NCI-H1105 (cell line): ENCODE measurements at places on chromosomes 1 and 21.

DNA sequence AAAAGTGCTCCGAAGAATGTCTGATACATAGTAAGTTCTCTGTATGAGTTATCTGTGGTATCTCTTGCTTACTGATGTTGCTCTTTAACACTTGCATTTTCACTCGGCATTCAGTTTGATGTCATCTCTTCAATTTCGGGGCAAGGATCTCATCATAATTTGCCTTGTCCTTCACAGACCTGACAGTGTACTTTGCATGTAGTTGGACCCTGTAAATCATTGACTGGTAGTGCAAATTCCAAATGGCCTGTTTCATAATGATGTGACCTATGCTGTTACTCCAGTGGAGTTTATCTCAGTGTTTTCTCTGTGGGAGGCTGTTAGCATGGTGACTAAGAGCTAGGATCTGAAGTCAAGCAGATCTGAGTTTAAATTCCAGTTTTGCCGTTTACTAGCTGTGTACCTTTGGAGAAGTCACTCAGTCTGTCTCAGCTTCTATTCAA is 34.2 kb upstream of the ABCD3 start:
- no peak for DNase-seq

- DNase-seq: no peak
Observed at GRCh38 chr1:63592536-63593302, 492 bp upstream of the PGM1 start.

- no peak for DNase-seq
Observed at GRCh38 chr21:42797522-42797921, 81.8 kb downstream of the WDR4 start.

DNA sequence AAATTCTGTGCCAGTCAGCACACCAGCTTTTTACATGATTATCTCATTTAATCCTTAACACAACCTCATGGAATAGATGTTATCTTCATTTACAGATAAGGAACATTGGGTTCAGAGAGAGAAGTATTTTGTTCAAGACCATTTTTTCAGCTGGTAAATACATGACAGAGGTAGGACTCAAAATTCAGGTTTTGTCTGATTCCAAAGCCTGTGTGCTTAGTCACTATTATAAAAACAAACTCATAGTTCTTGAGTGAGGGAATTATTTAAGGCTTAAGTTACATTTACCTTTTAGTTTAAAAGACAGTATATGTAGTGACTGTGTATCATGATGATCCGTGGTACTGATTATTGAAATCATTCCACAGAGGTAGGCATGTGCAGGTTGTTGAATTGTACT is 125.2 kb downstream of the MAGI3 start:
- no peak for DNase-seq

- DNase-seq: no peak
Observed at GRCh38 chr1:212002536-212002935, 32.8 kb downstream of the INTS7 start.

DNA sequence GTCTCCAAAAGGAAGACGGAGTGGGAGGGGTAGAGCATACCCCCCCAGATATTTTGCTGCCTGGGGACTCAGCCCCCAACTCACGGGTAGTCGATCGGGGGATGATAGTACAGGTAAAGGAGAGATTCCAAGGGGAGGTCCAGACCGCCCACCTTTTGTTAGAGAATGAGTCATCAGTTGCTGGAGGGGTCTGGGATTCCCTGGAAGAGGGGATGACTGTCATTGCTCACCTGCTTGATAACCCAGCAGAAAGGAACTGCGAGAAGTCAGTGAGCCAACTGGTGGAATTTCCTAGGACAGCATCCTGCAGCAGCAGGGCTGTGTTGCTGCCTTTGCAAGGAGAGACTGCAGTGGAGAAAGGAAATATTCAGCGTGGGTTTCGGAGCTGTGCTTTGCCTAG is 64.4 kb downstream of the MACF1 start:
- DNase-seq: no peak

- no peak for DNase-seq
Observed at GRCh38 chr21:23887725-23888306, 1719.5 kb downstream of the MRPL39 start.

DNA sequence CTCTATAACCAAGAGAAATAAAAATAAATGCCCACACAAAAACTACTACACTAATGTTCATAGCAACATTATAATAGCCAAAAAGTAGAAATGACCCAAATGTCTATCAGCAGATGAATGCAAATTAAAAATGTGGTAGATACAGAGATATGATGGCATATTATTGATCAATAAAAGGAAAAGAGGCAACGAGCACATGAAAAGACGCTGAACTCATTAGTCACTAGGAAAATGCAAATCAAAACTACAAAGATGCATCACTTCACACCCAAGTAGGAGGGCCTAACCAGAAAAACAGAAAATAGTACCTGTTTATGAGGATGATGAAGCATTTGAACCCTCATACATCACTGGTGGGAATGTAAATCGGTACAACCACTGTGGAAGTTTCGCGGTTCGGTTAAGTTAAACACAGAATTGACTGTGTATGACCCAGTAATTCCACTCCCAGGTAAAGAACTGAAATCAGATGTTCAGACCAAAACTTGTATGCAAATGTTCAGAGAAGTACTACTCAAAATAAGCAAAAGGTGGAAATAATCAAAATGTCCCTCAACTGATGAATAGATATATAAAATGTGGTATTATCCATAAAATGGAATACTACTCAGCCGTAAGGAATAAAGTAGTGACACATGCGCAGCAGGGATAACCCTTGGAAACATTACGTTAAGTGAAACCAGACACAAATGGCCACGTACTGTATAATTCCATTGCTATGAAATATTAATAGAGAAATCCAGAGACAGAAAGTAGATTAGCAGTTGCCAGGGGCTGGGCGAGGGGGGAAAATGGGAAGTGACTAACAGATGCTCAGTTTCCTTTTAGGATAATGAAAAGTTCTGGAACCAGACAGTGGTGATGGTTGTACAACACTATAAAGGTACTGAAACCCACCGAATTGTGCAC is 3.1 kb downstream of the USP48 start:
- no peak for DNase-seq

DNA sequence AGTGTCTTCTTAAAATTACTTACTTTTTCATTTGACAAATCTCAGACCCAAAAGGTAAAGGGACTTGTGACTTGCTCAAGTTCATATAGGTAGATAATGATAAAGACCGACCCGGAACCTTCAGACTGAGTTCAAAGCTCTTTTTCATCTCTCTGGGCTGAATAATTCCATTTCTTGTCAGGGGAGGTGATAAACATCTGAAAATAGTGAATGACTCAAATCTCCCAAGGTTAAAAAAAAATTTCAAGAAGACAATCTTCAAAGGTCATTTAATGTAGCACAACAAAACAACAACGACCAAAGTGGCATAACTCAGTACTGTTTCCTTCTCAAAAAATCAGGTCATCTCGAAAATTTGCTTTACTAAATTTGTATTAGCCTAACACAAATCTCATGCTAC is 20.6 kb downstream of the LUZP1 start:
- DNase-seq: no peak

- DNase-seq: no peak
Observed at GRCh38 chr1:165763442-165763841, 5.2 kb downstream of the TMCO1 start.

DNA sequence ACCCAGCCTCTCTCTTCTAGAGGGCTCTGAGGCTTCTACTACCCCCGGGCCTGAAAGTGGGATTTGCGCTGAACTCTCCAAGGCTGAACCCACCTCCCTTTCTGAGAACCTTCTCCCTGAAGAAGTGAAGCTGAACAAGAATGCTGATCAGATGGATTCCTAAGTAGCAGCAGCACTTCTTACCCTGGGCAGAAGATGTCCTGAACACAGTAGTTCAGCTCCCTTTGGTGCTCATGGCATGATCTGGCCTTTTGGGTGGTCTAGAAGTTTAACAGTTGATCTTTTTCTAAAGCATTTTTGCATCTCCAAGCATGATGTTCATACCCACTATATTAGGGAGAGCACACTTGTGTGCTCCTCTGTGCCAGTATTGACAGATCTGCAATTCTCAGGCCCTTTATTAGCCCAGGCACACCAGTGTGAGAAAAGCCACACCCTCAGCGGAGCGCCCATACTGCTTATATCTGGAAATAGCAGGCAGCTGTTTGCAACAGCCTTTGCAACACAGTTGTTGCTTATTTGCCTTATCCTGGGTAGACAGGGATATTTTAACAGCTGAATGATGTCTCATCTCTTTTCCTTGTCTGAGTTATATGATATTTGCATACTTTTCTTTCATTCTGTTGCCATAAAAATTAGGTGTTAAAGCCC is 34.2 kb downstream of the CNN3 start:
- DNase-seq: no peak

- no peak for DNase-seq
Observed at GRCh38 chr1:6538956-6539355, 15.4 kb downstream of the NOL9 start.

DNA sequence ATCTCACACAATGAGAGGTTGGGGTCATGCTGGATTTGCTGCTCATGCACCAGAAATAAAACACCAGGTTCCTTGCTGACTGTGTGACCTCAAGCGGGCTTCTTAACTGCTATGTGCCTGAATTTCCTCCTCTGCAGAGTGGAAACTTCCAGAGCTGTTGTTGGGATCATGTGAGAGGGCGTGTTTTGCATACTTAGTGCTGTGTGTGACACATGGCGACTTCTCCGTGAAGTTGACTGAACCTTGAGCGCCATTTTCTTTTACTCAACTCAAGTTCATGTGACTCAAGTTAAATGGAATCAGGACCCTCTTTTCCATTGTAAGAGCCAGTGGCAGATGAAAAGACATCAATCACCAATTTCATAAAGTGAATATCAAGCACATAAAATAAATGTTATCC is 224.0 kb downstream of the KIF26B start:
- no peak for DNase-seq

GRCh38 chr1:55669293-55669692 is 454.1 kb upstream of the USP24 start:
- DNase-seq: no peak

- no peak for DNase-seq
Observed at GRCh38 chr1:71582673-71583072, 501.8 kb upstream of the ZRANB2 start.

DNA sequence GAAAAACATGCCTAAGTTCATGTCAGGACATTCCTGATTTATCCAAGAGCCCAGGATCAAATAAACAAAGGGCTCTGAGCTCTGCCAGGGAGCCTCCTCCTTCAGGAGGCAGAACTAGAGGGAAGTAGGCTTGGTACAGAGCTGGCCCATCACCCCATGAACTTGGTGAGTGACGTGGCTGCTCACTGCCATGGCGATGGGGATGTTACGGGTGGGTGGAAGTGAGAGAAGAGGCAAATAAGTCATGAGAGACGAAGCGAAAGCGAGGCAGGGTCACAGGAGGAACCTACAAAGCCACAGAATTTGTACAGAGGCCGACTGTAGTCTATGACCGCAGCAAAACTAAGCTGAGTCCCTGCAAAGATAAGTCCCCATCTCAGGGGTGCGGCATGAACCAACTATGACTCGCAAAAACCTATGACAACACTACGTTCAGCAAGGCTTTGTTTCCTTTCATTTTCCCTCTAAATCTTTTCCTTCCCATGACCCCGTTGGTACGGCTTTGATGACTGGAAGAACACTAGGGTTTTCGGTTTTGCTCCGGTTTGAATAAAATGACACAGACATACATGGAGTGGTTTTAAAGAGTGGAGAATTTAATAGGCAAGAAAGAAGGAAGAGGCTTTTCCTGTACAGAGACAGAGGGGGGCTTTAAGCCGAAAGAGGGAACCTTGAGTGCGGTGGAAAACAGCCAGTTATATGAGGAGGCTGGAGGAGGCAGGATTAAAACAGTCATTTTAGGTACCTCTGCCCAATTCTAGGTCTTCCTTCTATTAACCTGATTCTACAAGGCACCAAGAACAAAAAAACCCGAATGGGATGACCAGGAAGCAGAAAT is 74.1 kb downstream of the CD46 start:
- DNase-seq: no peak

DNA sequence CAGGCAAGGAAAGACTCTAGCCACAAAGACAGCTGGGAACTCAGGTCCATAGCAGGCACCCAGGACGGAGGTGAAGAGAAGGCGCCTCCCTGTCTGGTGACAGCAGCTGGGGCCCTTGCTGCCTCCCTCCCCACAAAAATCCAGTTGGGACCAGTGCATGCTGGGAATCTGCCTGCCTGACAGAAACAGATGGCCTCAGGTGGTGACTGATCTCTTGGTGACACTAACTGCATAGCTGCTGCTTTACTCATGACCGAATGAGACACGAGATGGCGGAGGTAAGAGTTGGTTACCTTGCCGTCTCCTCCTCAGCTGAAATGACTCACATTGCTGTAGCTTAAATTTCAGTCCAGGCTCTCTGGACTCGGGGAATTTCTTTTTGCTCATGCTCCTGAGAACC is 130.3 kb downstream of the FGGY start:
- DNase-seq: no peak

DNA sequence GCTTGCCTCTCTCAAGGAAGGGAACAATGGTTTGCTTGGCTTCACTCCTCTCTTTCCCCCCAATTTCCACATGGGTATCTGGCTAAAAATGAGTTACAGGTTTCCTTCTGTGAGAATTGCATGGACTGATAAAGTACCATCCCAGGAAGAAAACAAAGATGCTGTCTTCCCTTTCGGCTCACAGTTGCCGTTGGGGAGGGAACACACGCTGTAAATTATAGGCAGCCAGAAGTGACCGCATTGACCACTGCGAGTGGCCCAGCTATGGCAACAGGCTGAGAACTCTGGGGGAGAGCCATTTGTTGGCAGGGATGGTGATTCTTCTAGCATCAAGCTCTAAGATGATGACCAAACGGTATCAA is 2.9 kb downstream of the RUNX1 start:
- DNase-seq: no peak

DNA sequence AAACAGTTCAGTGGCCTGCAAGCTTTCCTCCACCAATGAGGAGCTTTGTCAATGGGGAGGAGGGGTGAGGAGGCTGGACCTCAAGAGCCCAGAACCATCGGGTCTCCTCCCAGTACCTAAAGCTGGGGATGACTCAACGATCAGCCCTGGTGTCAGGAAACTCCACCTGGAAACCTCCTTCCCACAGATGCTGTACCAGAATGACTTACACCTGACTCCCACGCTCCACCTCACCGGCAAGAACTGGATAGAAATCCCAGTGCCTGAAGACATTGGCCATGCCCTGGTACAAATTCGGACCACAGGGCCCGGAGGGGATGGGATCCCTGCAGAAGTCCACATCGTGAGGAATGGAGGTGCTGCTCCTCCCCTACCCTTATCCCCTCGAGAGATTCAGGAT is 11.4 kb downstream of the TMEM81 start:
- DNase-seq: no peak

- no peak for DNase-seq
Observed at GRCh38 chr1:92502247-92502646, 15.5 kb upstream of the GFI1 start.

DNA sequence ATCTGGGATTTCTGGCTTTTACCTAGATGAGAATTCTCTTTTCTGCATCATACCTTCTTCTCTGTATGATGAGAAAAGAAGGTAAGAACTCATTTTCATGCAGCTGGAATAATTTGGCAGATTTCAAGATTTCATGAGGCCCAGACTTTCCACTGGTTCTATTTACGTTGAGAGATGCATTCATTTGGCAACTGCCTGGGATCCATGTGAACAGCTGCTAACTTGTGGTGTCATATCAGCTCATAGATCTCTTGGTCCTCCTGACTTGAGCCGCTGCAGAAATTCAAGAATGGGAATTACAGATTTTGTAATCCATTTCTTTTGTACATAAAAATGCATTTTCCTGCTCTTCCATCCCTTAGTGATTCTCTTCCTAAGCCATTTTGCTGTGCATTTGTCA is 17.1 kb upstream of the C1orf87 start:
- DNase-seq: no peak
